ENCODE measurements at places on chromosomes 2 and 18.

- no peak for DNase-seq
Measured at GRCh38 chr18:54112356-54112755, 112.1 kb downstream of the MBD2 start.

- no peak for DNase-seq
Measured at GRCh38 chr2:199085261-199085660, 372.5 kb downstream of the SATB2 start.

DNA sequence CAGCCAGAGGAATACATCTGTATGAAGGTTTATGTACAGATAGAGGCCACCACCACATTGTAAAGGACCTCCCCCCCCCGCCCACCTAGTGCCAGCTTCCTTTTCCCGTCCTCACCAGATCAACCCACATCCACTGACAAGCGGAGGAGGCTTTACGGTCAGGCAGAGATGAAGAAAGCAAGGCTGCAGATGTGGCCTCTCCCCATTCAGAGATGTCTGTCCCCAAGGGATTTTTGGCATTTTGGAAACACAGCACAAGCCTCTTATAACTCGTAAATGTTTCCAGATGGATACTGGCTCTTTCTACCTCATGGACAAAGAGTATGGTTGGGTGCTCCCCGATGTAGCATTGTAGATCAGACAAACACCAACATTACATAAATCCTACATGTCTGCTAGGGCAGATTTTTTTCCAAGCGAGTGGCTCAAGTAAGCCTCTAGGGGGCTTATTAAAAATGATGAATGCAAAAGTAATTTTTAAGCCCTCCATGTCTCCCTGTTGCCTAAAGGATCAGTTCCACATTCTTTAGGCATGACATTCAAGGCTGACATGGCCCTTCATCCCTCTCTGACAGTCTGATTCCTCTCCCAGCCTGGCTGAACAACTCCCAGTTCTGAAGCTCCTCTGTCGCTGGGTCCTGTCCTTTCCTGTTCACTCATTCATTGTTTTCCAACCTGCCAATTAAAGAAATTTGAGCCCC, 11.7 kb downstream of the VIT start:
- DNase-seq: no peak

- DNase-seq: no peak
Measured at GRCh38 chr2:38464971-38465788, 88.1 kb upstream of the ATL2 start.

- DNase-seq: no peak
Measured at GRCh38 chr18:50875966-50876536, 2.9 kb upstream of the ME2 start.

GRCh38 chr2:27249159-27249890, 13.5 kb downstream of the SLC30A3 start:
- DNase-seq: no peak

GRCh38 chr18:9147440-9148202, 11.0 kb downstream of the ANKRD12 start:
- DNase-seq: peak; percentile 80

DNA sequence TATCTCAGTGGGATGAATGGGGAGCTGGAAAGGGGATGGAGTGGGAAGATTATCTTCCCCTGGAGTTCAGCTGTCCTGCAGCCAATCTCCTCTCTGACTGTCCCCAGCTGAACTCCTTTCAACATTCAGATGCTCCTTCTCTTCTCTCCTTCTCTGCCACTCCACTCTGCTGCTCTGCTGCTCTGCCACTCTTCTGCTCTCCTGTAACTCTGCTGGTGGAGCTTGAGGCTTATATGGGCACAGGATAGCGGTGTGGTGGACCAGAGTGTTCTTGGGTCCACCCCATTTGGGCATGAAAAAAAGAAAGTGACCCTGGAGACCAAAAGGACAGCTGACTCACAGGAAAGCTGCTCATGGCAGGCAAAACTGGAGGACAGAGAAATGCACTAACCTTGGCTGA, 26.6 kb downstream of the FAHD2B start:
- DNase-seq: no peak

GRCh38 chr2:127743477-127744026, 42.3 kb downstream of the SFT2D3 start:
- no peak for DNase-seq

- DNase-seq: no peak
Measured at GRCh38 chr2:9462313-9462712, 12.0 kb upstream of the IAH1 start.

DNA sequence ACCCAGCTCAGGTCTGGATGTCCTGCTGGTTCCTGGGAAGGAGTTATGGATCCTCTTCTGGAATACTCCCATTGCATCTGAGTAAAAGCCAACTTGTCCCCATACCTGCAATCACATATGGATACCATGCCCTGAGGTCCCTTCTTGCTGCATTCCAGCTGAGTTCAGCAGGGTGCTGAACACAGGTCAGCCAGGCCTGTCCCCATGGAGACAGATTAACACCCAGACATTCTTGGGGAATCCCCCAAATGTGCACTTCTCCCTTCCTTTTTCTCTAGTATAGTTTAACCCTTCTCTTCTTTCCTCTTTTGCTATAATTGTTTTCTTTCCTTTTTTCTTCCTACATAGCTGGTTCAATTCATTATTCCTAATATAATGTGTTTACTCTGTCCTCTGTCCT, 799.6 kb upstream of the HS6ST1 start:
- DNase-seq: no peak

DNA sequence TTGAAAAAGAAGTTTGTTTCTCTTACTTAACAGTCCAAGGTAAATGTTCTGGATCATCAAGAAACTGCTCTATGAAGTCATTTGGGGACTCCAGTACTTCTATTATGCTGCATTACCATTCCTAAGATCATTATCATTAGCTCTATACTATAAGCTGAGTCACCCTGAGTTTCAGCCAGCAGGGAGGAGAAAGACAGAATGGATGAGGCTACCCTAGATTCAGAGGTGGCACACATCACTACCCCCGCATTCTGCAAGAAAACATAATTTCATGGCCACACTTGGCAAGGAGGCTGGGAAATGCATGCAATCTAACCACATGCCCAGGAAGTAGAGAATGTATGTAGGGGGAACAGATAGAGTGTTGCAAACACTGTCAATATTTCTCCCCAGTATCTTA, 16.6 kb upstream of the LNPK start:
- DNase-seq: no peak

GRCh38 chr2:209458008-209458979, 34.4 kb downstream of the MAP2 start:
- no peak for DNase-seq

DNA sequence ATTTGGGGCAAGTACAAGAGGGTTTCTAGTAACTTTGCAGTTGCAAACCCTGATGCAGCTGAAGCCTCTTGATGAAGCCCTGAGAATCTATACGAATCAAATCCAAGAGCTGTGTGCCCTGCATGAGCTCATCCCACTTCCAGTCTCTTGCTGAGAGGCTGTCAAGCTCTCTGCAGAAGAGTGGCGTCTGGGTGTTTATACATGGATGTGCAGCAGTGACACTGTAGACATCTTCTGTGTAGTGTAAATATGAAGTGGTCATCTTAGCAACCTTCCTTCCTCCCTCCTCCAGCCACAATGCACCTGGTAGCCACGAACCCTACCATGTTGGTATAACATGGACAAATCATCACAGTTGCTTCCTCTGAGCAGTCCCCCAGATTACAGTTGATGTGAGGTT, 18.4 kb upstream of the KIAA2012 start:
- DNase-seq: no peak

GRCh38 chr2:223865907-223866508, 28.6 kb upstream of the AP1S3 start:
- DNase-seq: no peak

GRCh38 chr18:46630160-46630559, 26.9 kb downstream of the LOXHD1 start:
- no peak for DNase-seq

DNA sequence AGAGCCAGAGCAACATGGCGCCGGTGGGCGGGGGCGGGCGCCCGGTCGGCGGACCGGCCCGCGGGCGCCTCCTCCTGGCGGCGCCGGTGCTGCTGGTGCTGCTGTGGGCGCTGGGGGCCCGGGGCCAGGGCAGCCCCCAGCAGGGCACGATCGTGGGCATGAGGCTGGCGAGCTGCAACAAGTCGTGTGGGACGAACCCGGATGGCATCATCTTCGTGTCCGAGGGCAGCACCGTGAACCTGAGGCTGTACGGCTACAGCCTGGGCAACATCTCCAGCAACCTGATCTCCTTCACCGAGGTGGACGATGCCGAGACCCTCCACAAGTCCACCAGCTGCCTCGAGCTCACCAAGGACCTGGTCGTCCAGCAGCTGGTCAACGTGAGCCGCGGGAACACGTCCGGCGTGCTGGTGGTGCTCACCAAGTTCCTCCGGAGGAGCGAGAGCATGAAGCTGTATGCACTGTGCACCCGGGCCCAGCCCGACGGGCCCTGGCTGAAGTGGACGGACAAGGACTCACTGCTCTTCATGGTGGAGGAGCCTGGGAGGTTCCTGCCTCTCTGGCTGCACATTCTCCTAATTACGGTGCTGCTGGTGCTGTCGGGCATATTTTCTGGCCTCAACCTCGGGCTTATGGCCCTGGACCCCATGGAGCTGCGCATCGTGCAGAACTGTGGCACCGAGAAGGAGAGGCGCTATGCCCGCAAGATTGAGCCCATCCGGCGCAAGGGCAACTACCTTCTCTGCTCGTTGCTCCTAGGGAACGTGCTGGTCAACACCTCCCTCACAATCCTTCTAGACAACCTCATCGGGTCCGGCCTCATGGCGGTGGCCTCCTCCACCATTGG, 507 bp downstream of the CNNM4 start:
- no peak for DNase-seq

DNA sequence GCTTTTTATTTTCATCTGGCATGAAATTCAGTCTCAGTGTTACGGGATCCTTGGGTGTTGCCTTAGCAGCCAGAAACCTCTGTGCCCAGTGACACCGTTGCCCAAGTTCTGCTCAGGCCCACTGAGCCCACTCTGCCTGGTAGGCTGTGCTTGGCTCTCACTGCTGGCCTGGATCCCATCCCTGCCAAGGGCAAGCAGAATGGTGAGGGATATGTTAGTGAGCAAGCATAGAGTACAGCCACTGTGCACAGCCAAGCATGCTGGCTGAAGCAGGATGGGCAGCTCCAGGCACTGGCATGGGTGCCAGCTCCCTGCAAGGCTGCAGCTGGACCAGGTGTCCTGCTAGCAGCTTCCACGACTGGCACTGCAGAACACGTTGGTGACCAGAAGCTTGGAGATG, 194.7 kb upstream of the TFPI start:
- DNase-seq: no peak

DNA sequence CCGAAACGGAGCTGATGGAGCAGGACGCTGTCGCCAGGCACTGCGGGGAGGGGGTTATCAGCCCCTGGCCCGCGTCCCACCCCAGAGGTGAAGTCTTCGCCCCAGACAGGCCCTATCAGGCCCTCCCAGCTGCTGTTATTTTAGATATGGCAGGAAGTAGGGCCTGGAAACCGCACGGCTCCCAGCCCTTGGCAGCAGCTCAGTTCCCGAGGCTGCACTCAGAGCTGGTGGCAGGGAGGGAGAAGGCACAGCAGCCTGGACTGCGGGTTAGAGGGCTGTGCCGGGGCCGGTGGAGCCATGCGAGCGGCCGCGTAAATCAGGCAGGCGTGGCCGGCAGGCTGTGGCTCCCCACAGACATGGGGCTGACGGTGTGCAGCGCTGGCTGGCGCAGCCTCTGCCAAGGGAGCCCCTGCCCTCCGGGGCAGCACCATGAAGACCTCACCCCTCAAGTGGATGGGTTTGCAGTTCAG, 111.4 kb downstream of the NFATC1 start:
- no peak for DNase-seq

DNA sequence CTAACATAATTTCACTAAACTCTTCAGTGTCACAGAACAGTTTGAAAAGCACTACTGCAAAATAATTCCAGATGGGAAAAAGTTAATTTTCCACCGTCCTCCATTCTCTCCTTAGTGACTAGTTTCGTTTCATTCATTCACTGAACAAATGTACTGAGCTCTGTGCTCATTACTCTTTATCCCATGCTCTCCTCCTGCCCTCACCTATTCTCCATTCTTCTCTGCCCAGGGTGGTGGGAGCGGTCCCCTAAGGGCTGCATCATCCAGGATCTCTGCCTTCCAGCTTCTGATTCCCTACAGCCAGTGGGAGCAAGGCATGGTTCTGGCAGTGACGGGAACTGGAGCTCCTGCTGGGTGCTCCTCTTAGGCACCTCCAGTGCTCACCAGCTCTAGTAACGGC, 133.9 kb upstream of the TLK1 start:
- no peak for DNase-seq

DNA sequence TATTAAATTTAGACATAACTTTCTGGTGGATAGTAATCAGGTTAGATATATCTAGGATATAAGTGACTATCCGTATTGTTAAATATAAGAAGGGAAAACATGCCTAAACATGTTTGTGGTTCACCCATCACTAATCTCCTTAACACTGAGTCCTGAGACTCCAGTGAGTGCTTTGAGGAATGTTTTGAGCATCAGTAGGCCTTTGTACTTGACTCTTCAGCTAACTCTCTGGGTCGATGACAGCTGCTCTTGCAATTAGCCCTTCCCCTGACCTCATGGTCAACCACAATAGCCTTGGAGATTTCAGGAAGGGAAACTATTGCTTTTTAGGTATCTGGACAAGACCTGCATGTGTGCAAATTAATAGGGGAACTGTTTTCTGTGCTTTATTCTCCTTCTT, 716.8 kb downstream of the EPHA4 start:
- DNase-seq: no peak

DNA sequence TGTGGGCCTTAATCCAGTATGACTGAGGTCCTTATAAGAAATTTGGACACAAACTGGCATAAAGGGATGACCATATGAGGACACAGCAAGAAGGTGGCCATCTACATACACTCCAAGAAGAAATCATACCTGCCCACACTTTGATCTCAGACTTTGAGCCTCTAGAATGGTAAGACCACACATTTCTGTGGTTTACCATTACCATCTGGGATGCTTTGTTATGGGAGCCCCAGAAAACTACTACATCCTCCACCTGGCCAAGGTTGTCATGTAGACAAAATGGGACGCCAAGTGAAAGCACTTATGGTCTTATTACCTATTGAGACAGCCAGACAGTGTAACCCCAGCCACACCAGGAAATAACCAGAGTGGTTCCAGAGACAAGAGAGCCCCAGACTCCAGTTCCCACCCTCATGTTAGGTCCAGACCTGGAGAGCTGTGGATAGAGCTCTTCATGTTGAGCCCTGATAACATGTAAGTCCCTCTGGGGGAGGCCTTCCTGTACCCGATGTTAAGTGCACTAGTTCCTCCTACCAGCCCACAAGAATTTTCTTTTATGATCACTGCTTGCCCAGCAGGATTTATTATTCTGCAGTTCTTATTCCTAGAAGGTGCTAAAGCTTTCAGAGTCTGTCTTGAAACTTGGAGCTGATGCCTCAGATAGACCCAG, 4.6 kb upstream of the ADD2 start:
- no peak for DNase-seq

DNA sequence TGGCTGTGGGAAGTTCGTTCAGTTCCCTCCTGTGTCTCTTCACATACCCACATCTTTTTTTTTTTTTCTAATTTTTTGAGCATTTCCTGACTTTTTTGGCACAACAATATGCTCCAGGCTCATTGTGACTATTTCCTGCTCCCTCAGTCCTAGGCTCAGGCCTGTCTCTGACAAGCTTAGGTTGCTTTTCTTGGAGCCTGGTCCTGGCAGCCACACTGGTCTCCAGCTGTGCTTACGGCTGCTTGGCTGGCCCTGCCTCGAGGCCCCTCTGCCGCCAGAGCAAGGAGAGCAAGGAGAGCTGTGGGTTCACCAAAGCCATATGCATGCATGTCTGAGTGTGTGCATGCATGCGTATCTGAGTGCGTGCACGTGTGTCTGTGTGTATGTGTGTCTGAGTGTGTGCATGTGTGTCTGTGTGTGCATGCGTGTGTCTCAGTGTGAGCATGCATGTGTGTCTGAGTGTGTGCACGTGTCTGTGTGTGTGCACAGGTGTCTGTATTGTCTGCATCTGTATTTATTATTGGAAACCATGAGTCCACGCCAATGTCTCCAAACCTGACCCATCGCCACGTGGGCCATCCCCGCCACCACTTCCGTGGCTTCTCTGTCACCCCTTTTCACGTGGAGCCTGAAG, 766.1 kb upstream of the SALL3 start:
- no peak for DNase-seq
